Karpas-422 (cell line): ENCODE measurements at places on chromosomes 16 and 17. TPM values are rescaled to one million over a fixed set of nuclear protein-coding genes. Genes with fewer than 3 reads are reported as not detected.

The MT3 gene
- total RNA-seq: not detected in 2 replicates

The NPIPB9 gene
- total RNA-seq: 1.6 and 4.3 TPM in 2 replicates

- no peak overlapping the region for H3K27ac ChIP-seq
- H3K4me1 ChIP-seq: no peaks in the 10 kb centered on the region
- H3K36me3 ChIP-seq: no peaks in the 10 kb centered on the region
- no peak for DNase-seq
These were observed 16.7 kb upstream of the ADGRG1 start for GRCh38 chr16:57611706-57612105.

- no peak overlapping the region for H3K4me3 ChIP-seq
- H3K36me3 ChIP-seq: no peaks in the 10 kb centered on the region
- no peak for DNase-seq
- no peaks in the 10 kb centered on the region for H3K27me3 ChIP-seq
- H3K4me1 ChIP-seq: no peaks in the 10 kb centered on the region; the same call in 1 of the 2 replicates
These were observed 12.5 kb downstream of the C17orf78 start for GRCh38 chr17:37388266-37388665.

DNA sequence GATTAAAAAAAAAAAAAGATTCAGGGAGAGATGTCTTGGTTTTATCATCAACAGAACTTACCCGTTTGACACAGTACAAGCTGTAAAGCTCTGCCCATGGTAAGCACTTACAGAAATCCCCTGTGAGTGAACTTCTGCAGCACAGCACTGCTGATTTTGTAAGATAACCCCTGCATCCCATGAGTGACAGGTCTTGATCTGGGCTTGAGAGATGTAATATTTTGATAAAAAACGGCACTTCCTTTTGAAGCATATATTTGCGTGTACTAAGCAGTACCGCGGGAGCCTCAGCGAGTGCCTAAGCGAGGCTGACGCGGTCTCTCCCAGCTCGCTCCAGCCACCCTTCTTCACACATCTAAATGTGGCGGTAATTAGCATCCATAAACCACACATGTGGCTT lies 50.5 kb downstream of the IKZF3 start:
- no peak overlapping the region for H3K4me3 ChIP-seq
- H3K36me3 ChIP-seq: peaks cover 73% of the 10 kb centered on the region
- DNase-seq: no peak
- peaks cover 23% of the 10 kb centered on the region for H3K4me1 ChIP-seq

The ZNF205 gene
- total RNA-seq: not detected in 2 replicates

The PRCD gene
- total RNA-seq: 0.37 and 0.69 TPM in 2 replicates

The TMEM238L gene
- not detected in 2 replicates for total RNA-seq

The SHISA6 gene
- total RNA-seq: not detected in 2 replicates

GRCh38 chr17:51842763-51843162 lies 315.8 kb downstream of the CA10 start:
- H3K27me3 ChIP-seq: no peaks in the 10 kb centered on the region
- no peaks in the 10 kb centered on the region for H3K36me3 ChIP-seq
- no peak overlapping the region for H3K4me3 ChIP-seq
- no peak overlapping the region for H3K27ac ChIP-seq

- no peak for DNase-seq
- H3K27ac ChIP-seq: no peak overlapping the region
- H3K36me3 ChIP-seq: no peaks in the 10 kb centered on the region
- H3K27me3 ChIP-seq: no peaks in the 10 kb centered on the region
- H3K4me1 ChIP-seq: no peaks in the 10 kb centered on the region
These were observed 74.5 kb downstream of the DNAH17 start for GRCh38 chr17:78502611-78503148.

DNA sequence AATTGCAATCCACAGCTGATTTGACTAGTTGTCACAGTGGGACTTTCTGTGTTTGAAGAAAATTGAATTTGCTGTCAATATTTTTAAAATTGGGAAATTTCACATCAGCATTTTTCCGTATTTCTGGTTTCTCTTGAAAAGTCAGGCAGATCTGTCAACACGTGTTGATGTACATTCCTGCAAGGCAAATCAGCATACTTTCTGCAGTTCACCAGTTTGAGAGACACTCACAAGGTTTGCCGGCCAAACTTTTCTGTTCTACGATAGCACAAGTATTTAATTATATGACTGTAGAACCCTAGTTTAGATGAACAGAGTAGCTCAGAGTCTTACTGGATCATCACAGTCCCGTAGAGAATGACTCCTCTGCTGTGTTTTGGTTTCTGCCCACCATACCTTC lies 102.0 kb downstream of the ADAMTS18 start:
- H3K27me3 ChIP-seq: no peaks in the 10 kb centered on the region
- H3K36me3 ChIP-seq: no peaks in the 10 kb centered on the region
- no peaks in the 10 kb centered on the region for H3K4me1 ChIP-seq
- no peak overlapping the region for H3K4me3 ChIP-seq
- H3K27ac ChIP-seq: no peak overlapping the region
- DNase-seq: no peak

The SPATA33 gene
- 5.1 and 5.3 TPM in 2 replicates for total RNA-seq

- no peak overlapping the region for H3K4me3 ChIP-seq
- DNase-seq: no peak
- peaks cover 6% of the 10 kb centered on the region; the same call in 1 of the 2 replicates for H3K36me3 ChIP-seq
- H3K27ac ChIP-seq: peak overlapping the region; percentile 88
These were observed 15.2 kb downstream of the PHLPP2 start for GRCh38 chr16:71709229-71709781.

- no peaks in the 10 kb centered on the region for H3K36me3 ChIP-seq
- H3K4me1 ChIP-seq: peaks cover 36% of the 10 kb centered on the region
- H3K27me3 ChIP-seq: no peaks in the 10 kb centered on the region
- no peak for DNase-seq
These were observed 99.3 kb downstream of the METRNL start for GRCh38 chr17:83178533-83179304.

The COPZ2 gene
- not detected in 2 replicates for total RNA-seq

DNA sequence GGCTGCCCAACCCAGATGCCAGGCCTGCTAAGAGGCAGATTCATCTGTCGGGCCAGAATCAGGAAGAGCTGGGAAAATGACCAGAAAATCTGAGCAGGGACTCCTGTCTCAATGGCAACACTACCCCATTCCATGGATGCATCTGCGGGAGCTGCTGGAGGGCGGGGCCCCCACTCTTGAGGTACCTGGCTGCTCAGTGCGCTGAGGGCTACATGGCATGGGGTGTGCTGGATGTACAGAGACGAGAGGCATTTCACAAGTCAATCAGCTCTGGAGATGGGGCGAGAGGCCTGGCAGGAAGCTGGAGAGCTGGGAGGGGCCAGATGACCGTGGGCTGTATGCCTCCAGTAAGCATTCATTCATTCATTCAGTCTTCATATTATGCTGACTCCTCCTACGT lies 6.4 kb downstream of the SDK2 start:
- no peak overlapping the region for H3K27ac ChIP-seq
- no peak for DNase-seq
- H3K27me3 ChIP-seq: no peaks in the 10 kb centered on the region
- no peak overlapping the region for H3K4me3 ChIP-seq
- H3K36me3 ChIP-seq: no peaks in the 10 kb centered on the region
- H3K4me1 ChIP-seq: no peaks in the 10 kb centered on the region

DNA sequence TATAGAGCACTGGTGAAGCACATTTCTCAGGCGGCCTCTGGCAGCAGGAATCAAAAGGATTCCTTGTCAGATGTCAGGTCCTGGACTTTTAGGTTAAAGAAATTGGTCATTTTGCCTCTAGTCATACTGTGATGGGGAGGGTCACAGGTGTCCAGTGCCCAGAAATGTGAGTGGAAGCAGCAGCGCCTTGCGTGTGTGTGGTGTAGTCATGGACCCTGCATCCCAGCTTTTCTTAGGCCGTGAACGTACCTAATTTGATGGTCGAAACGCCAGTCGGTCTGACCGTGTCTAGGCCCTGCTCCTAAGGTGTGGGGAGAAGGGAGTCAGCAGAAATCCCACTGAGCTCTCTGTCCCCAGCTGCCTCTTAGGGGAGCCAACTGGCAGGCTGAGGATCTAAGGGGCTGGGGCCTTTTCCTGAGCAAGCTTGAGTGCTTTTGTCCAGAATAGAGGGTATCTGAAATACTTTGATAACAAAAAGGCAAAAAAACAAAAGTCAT lies 32.0 kb downstream of the POLR3E start:
- H3K36me3 ChIP-seq: peaks cover 43% of the 10 kb centered on the region
- H3K4me1 ChIP-seq: no peaks in the 10 kb centered on the region
- H3K4me3 ChIP-seq: no peak overlapping the region
- DNase-seq: no peak
- H3K27me3 ChIP-seq: no peaks in the 10 kb centered on the region

DNA sequence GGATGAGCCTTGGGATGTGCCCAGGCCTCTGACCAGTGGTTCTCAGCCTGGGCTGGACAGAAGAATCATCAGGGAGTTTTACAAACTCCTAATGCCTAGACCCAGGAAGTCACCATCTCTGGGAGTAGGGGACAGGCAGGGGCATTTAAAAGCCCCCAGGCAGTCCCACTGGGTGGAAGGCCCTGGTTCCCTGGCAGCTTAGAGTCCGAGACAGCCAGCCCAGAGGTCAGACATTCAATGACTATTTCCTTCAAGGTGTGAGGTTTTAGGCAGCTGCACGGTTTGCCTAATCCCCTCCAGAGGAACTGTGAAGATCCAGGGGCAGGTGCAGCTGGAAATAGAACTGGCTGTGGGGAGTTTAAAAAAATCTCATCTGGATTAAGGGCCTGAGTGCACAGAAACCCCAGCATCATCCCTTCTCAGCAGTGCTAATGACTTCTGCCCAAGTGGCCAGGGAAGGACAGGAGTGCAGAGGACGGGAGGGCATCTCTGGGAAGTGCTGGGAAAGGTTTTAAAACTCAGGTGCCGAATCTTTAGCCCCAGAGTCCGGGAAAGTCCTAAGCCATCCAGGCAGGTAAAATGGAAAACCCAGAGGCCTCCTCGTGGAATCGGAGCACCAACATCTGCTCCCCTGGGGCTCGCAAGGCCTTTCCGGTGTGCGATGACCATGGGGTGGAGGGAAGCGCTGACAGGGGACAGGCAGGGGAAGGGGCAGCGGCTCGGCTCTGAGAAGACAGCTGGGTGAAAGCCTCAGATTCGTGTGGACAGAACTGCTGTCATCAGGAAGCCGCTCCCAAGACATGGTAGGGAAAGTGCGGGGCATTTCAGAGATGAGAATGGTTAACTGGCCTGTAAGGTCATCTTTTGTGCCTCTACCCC lies 1.5 kb upstream of the LGALS3BP start:
- H3K27ac ChIP-seq: no peak overlapping the region
- no peak for DNase-seq
- peaks cover 34% of the 10 kb centered on the region for H3K4me1 ChIP-seq
- no peaks in the 10 kb centered on the region for H3K27me3 ChIP-seq
- H3K4me3 ChIP-seq: no peak overlapping the region

The PDE6G gene
- total RNA-seq: 1.6 and 2.7 TPM in 2 replicates

- no peak for DNase-seq
- peaks cover 34% of the 10 kb centered on the region; the same call in 1 of the 2 replicates for H3K36me3 ChIP-seq
- no peaks in the 10 kb centered on the region for H3K27me3 ChIP-seq
- no peak overlapping the region for H3K4me3 ChIP-seq
- H3K4me1 ChIP-seq: no peaks in the 10 kb centered on the region
These were observed 6.6 kb upstream of the GHDC start for GRCh38 chr17:42200706-42201457.

DNA sequence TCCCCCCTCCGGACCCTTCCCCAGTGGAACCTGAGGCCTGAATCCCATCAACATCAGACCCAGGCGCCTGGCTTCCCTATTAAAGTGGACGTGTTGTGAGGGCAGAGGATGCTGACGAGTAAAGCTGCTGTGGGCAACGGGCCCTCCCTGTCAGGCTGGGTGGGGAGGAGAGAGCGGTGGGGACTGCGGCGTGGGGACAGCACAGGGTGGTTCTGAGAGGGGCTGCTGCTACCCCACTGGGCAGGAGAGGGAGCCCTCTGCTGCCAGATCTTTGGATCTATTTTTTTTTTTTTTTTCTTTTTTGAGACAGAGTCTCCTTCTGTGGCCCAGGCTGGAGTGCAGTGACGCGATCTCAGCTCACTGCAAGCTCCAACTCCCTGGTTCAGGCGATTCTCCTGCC lies 5.9 kb downstream of the CA5A start:
- no peak overlapping the region for H3K27ac ChIP-seq
- H3K4me1 ChIP-seq: no peaks in the 10 kb centered on the region
- DNase-seq: peak; percentile 63
- H3K4me3 ChIP-seq: no peak overlapping the region
- no peaks in the 10 kb centered on the region for H3K27me3 ChIP-seq

The CDRT15L2 gene
- not detected in 2 replicates for total RNA-seq

- H3K4me3 ChIP-seq: no peak overlapping the region
- no peaks in the 10 kb centered on the region for H3K27me3 ChIP-seq
- H3K4me1 ChIP-seq: peaks cover 6% of the 10 kb centered on the region
These were observed 99.7 kb upstream of the HAS3 start for GRCh38 chr16:69005641-69006355.

- H3K4me3 ChIP-seq: peak overlapping the region; percentile 67
- no peaks in the 10 kb centered on the region for H3K36me3 ChIP-seq
- H3K27me3 ChIP-seq: no peaks in the 10 kb centered on the region
- peaks cover 13% of the 10 kb centered on the region for H3K4me1 ChIP-seq
- H3K27ac ChIP-seq: no peak overlapping the region
- DNase-seq: no peak
These were observed 4.5 kb downstream of the C17orf50 start for GRCh38 chr17:35765086-35765710.

- no peak overlapping the region for H3K27ac ChIP-seq
- H3K36me3 ChIP-seq: no peaks in the 10 kb centered on the region
- peak; percentile 90 for DNase-seq
- H3K27me3 ChIP-seq: no peaks in the 10 kb centered on the region
- peaks cover 24% of the 10 kb centered on the region for H3K4me1 ChIP-seq
These were observed 14.1 kb downstream of the C17orf67 start for GRCh38 chr17:56819431-56820145.

DNA sequence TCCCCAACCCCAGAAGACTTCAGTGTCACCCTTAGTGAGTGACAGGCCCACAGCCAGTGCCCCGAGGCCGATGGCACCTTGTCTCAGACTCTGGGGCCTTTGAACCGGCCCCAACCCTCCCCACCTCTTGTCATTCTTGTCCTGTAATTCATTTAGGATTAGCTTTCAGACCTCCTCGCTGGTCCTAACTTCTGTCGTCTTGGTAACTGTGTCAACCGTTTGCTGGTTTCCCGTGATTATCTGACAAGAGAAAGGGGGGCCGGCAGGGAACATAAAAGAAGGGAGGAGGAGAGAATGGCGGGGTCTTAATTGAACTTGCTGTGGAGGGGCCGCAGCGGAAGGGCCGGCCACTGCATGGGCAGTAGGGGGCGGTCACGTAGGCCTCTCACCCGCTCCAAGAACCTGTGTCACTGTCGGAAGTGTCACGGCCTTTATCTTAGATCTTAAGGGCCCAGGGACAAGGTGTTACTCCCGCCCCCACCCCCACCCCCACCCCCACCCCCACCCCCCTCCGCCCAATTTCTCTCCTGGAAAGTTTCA lies 46.5 kb upstream of the GSE1 start:
- DNase-seq: no peak
- no peaks in the 10 kb centered on the region for H3K27me3 ChIP-seq
- no peaks in the 10 kb centered on the region for H3K36me3 ChIP-seq
- H3K27ac ChIP-seq: no peak overlapping the region

DNA sequence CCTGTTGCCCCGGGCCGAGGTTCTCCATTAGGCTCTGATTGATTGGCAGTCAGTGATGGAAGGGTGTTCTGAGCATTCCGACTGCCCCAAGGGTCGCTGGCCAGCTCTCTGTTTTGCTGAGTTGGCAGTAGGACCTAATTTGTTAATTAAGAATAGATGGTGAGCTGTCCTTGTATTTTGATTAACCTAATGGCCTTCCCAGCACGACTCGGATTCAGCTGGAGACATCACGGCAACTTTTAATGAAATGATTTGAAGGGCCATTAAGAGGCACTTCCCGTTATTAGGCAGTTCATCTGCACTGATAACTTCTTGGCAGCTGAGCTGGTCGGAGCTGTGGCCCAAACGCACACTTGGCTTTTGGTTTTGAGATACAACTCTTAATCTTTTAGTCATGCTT lies 74.2 kb downstream of the HAPSTR1 start:
- DNase-seq: no peak
- no peak overlapping the region for H3K4me3 ChIP-seq
- H3K27ac ChIP-seq: no peak overlapping the region
- H3K27me3 ChIP-seq: no peaks in the 10 kb centered on the region
